ENCODE measurements at places on chromosomes 5 and 9.

- DNase-seq: no peak
Measured at GRCh38 chr5:168422431-168422830, 63.8 kb upstream of the RARS1 start.

GRCh38 chr5:78799266-78800017 is 150.9 kb upstream of the LHFPL2 start:
- DNase-seq: no peak

GRCh38 chr5:150092159-150092787 is 5.9 kb upstream of the CSF1R start:
- DNase-seq: peak; percentile 57

GRCh38 chr5:74017786-74018211 is 391.8 kb downstream of the ARHGEF28 start:
- no peak for DNase-seq

DNA sequence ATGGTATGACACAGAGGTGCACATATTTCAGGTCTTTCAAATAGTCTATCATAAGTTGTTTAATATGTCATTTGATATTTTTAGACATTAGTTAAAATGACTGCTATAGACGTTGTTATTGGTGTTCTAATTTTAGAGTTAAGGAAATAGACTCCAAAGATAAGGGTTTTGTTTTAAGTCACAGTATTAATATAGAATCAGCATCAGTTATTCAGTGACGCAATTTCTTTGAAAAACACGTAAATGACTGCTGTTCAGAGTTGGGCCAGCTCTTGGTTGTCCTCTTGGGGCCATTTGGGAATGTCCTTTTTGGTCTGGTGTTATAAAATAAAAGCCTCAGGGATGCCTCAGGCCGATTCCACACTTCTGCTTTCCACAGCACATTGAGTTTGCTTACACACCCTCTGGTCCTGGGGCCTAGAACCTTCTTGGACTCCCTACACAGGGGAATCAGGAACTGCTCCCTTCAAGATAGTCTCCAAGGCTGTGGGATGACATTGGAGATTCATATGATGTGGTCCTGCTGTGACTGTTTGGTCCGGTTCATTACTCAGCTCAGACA is 14.3 kb downstream of the OTULIN start:
- DNase-seq: peak; percentile 49

DNA sequence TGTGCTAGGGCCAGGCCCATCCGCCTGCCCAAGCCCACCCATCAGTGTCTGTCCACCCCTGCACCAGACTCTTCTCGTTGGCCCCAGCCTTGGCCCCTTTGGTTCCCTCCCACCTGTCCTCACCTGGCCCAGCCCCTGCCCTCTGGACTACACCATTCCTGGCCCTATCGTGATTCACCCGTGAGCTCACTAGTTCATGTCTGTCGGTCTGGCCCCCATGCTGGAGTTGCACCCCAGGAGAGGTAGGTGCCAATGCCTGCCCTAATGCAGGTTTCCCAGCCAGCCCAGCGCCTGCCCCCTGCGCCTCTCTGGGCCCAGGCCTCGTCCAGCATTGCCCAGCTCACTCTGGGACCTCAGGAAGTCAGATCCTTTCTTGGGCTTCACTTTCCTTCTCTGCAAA is 115.4 kb upstream of the LMX1B start:
- DNase-seq: no peak

- no peak for DNase-seq
Measured at GRCh38 chr5:125558466-125558865, 812.0 kb upstream of the ZNF608 start.

DNA sequence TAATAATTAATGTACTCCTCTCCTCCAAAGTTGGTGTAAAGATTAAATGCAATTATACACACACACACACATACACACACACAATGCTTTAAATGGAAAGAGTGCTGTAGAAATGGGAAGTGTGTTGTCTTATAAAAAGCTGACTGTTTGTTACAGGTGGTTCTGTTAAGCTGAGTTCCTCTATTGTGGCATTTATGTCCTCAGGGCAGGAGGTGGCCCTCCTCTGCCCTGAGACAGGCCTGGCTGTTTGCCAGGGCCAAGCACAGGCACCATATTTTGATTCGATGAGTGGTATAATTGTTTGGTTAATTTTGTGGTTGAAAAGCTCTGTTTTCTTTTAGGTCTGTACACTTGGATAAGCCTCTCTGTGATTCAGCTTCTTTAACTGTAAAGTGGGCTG is 573.9 kb downstream of the KIF4B start:
- DNase-seq: no peak

DNA sequence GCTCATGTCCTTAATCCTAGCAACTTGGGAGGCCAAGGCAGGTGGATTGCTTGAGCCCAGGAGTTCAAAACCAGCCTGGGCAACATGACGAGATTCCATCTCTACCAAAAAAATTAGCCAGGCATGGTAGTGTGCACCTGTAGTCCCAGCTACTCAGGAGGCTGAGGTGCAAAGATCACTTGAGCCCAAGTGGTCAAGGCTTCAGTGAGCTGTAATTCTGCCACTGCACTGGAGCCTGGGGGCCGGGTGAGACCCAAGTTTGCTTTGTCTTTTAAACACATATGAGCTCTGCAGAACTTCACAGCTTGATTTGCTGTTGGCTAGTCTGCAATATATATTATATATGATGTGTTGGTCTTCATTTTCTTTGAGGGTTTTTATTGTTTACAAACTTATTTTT is 89.8 kb downstream of the UBE2R2 start:
- no peak for DNase-seq

DNA sequence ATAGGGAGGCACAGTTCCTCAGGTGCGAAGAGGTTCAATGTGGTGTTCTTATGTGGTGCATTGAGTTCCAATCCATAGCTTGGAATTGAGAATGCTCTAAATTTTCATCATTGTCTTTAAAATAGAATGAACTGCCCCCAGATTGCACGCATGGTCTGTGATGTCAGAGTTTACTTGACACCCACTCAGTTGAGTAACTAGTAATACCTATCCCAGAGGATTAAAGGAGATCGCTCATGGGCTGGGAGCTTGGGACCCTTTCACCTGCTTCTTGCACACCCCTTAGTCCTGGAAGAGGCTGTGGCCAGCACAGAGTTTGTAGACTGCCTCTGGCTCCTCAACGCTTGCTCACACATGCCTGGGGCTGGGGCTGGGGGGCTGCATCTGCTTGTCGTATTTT is 95.1 kb upstream of the OTULINL start:
- DNase-seq: no peak
